ENCODE measurements at places on chromosomes 1 and 21.
A peak's percentile ranks its signal among the peaks of the same experiment; 100 is the strongest.

DNA sequence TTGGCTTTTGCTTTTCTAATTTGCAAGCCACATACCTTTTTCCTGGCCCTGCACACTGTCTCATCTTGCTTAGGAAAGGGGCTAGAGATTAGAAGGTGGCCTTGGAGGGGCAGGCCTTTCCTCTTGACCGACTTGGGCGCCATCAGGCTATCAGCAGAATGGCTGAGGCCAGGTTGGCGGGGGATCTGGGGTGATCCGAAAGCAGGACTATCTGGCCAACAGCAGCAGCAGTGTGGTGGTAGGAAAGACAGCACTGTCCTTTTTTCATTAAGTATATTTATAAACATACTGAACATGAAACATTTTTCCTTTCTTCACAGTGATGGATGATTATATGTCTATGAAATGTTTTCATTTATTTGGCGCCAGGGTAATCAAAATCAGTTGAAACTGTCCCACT lies 23.5 kb upstream of the RUNX1 start:
- DNase-seq = no peak

DNA sequence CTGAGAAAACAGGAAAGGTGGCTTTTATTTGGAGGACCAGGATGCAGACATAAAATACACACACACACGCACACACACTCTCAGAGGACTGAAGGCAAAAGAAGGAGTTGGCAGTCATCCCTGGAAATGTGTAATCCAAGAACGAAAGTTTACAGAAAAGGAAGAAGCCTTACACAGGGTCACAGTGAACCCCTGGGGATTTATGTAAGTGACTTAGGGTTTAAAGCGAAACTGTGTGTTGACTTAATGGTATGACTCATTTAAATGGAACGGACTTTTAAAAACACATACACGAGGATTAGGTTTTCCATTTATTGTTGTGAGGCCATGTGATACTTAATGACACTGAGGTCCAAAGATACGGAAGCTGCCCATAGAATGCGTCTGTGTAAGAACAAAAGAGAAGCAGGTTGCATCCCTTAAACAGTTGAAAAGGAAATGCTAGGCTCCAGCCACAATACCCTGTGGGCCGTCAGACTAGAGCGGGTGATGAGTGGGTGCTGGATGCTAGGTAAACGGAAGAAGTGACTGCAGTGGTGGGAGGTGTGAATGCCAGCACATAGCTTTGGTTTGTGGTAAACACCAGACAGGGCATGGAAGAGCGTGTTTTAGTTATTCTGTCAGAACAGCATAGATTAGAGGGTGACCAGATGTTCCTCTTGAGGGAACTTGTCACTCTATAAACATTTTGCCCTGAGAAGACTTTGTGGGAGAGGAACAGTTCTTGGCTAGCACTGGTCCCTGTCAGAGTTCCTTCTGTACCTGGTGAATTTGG lies 21.6 kb upstream of the BCL10 start:
- peak; percentile 31 for DNase-seq

DNA sequence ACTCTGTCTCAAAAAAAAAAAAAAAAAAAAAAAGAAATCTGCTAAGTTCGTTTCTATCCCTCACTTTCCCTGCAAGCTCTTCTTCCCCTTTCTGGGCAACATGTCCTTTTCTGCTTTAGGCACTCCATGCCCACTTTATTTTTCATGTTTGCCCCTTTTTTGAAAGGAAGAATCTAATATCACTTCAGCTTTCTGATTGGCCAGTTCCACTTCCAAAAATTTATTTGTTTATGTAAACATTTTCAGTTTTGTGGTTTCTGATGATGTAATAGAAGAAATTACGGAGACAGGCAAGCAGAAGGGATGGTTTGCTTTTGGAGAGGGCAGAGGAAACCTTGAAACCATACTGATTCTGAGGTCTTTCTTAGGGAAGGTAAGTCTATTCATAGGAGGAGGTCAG lies 15.1 kb downstream of the IFNAR1 start:
- DNase-seq = no peak

- no peak for DNase-seq
These were observed 4.9 kb upstream of the AKR1A1 start for GRCh38 chr1:45545553-45546310.

DNA sequence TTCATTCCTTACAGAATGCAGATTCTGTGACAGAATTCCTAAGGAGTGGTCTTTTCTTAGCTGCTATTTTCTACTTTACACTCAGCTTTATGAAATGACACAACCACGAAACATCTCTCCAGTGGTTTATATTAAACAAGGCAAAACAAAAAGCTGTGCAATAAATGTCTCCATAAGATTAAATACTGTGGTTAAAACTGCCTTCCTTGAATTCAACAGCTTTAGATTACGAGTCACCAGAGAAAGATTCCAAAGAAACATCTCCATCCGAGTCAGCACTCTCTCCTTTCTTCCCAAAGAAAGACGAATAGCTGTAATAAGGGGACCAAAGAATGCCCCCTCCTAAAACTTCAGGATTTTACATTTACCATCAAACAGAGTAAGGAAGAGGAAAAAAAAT lies 4.6 kb upstream of the C1orf87 start:
- no peak for DNase-seq

GRCh38 chr1:45238846-45239245 lies 32.4 kb upstream of the ZSWIM5 start:
- DNase-seq = no peak

GRCh38 chr1:51756290-51756689 lies 122.2 kb downstream of the NRDC start:
- DNase-seq = no peak

DNA sequence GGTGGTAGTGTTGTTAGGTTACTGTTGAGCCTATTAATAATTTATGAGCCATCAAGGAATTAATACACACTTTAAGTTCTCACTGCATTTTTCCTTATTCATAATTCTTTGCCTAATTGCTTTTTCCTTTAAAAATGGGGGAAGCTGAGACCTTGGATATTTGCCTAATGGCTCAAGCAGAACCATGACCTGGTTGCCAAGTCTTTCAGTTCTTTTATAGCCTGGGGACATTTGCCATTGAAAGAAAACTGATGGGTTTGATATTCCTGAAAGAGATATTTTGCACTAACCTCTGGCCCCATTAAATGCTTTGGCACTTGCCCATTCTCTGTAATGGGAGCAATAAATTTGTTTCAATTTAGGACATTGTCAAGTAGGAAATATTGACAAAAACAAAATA lies 18.5 kb upstream of the LRRC53 start:
- DNase-seq = no peak

DNA sequence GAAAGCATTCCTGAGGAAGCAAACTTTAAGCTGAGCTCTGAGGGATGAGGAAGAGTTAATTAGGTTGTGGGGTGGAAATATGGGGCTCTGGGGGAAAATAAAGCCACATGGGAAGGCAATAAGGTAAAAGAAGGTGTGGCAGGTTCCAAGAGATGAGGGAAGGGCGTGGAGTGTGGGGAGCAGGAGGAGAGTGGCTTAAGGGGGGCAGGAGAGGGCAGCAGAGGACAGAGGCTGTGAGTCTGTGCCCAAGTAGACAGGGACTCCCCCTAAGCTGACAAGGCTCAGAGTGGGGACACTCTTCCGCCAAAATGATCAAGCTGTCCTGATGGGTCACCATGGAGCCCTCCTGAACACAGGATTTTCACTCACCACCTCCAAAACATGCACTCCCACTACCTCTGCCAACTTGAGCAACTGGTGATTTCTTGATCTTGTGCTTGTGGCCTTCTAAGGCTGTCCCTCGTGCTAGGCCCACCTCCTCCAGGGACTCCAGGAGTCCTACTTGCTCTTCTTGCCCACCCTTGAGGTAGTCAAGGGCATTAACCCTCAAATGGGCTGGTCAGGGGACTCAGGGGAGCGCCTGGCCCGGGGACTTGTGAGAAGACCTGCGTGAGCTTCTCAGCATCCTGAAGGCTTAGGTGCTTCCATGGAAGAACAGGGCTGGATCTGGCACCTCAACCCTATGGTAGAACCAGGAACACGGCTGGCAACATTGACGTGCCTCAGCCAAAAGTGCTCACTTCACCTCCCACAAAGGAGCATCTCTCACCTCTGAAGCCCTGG lies 23.4 kb downstream of the DMAP1 start:
- DNase-seq = no peak

DNA sequence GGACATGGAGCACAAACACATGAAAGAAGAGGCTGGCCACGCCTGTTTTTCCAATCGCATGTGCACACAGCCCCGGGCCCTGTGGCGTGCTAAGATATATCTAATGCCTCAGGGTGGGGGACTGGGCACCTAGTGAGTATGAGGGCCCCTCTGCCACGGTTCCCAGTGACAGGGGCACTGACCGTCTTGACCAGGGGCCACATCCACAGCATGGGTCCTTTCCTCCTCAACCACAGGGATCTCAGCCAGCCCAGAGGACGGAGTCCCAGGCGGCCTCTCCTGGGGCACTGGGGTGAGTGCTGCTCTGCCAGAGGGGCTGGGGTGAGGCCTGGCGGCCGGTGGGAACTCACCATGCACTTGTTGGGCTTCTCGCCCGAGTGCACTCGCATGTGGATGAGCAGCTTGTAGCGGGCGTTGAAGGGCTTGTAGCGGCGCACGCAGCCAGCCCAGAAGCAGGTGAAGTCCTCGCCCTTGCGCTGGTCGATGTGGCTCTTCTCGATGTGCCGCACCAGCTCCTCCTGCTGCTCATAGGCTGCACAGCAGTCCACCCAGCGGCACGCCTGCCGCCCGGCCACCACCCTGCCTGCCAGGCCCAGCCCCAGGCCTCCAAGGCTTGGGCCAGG lies 134.7 kb downstream of the DMRTB1 start:
- no peak for DNase-seq

DNA sequence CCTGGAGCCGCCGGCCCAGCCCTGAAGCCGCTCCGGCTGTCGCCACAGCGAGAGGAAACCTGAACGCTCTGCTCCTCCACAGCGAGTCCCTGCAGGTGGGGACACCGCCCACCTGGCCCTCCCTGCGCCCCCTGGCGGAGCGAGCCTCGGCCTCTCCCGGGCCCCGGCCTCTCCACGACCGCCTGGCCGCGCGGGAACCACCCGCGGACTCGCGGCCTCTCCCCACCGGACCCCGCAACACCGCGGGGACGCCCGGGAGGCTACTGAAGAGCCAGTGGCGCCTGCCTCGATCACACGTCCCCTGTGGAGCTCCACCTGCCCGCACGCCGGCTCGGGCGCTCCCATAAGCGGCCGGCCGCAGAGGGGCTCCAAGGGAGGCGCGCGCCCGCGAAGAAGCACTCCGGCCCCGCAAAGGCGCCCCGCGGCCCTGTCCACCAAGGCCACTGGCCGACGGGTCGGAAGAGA lies 109.6 kb downstream of the KCNN3 start:
- DNase-seq = peak; percentile 83

All from stimulated activated CD4-positive, alpha-beta T cell treated with anti-CD3 and anti-CD28 coated beads, Interleukin-15, amount 100 ng/mL, for 1 hour (primary cell).